ENCODE measurements at places on chromosomes 7 and 10.

GRCh38 chr10:127498087-127498486, 51.0 kb upstream of the NPS start:
- DNase-seq, result no peak

GRCh38 chr7:120054376-120055100, 218.4 kb upstream of the KCND2 start:
- DNase-seq, result no peak

DNA sequence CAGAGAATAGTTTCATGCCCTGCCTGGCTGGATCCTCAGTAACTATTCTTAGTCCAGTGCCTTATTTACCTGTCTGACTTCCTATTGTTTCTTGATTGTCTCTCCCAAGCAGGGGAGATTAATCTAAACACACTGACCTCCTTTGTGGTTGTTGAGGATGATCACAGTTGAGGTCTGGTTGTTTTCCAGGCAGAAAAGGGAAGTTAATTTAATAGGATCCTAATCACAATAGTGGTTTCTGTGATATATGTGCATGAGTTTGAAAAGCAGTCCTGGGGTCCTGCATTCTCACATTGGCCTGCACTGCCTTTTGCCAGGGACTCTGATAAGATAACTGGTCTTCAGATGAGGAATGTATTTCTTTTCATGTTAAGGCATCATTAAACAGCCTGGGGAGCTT, 130.1 kb downstream of the SND1 start:
- no peak for DNase-seq

- DNase-seq, result no peak
Measured at GRCh38 chr10:111123883-111124282, 47.1 kb downstream of the ADRA2A start.

GRCh38 chr7:2968616-2969397, 74.9 kb downstream of the CARD11 start:
- DNase-seq, result no peak

GRCh38 chr10:101901340-101901739, 57.7 kb upstream of the KCNIP2 start:
- DNase-seq, result no peak

DNA sequence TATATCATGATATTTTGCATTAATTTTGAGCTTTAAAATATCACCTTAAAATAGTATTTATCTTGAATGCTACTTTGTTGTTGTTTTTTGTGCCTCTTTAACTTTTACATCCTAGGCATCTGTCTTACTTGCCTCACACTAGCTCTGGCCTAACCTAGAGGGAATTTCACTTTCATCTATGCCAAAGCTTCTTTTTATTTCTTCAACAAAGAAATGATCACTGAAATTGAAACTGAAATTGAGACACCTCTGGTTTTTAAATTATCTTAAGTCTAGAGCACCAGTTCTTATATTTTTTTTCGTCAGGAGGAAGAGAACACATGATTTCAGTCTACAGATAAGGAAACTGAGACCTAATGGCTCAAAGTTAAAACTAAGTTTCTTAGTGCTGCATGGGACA, 3.5 kb upstream of the SCIN start:
- no peak for DNase-seq

- no peak for DNase-seq
Measured at GRCh38 chr10:3778692-3779157, 6.3 kb downstream of the KLF6 start.

- DNase-seq, result peak; percentile 22
Measured at GRCh38 chr10:135132-135600, at the start of gene ZMYND11. TSS of gene ZMYND11 (plus strand) at chr10:135455. CDS start at chr10:180013, 44,558 bp downstream.

GRCh38 chr10:91672021-91672608, 39.2 kb upstream of the PPP1R3C start:
- DNase-seq, result no peak

DNA sequence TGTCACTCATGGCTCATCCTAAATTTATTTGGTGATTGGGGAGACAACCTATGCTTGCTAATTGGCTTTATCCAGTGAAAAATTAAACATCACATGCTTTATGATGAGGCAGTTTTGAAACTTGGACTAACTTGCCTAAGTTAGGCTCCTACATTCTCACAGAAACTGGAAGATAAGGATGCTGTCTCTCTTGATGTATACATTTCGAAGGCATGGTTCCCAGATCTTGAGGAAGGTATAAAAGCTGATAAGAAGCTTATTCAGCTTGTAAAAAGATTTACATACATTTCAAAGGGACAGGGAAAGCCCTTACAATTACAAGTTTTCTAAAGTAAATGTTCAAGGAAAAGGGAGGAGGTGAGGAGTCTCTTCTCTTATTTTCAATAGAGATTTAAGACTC, 561.7 kb downstream of the IPMK start:
- no peak for DNase-seq

DNA sequence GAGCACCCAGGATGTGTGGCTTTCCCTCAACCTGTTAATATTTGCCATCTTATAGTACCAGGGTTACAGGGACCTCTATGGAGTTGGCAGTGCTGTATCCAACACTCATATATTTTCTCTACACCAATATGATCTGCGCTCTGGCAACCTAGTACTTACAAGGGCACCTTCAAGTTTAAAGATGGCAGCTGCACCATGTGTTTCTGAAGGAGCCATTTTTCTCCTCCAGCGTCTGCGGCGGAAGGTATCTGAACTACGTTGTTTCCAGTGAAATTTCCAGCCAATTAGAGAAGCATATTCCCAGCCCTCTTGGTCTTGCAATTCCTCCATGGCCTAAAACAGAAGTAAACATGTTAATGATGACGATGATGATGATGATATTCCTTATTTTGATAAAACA, 125.6 kb downstream of the MYOF start:
- no peak for DNase-seq

DNA sequence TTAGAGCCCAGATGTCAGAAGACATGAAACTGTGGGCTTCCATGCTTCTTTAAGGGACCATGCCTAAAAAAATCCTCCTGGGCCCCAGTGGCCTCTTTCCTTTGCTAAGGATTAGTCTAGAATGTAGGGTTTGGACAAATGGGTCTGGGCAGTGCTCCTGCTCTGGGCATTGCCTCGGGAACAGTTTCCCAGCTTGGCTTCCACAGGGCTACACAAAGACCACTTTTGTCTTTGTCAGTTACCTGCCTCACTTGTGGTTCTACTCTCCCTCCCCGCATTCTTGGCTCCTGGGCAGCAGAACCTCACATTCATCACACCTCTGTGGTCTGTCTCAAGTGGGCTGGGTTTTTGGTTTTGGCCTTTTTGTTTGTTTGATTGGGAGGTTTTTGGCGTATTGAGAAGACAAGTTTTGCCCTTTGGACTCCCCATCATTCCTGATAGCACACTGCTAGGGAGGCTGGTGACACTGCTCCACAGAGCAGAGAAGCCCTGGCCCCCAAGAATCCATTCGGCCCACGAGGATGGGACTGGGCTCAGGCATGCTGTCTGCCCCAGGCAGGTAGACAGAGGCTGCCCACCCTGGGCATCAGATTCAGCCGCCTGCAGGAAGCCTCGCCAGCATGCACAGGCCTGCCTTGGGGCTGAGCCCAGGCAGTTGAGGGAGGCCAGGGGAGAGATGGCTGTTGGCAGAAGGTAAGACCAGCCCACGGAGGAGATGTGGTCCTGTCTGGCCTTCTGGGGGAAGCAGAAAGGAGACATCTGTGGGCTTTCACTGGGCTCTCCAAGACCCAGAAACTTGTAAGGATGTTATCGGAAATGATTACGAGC, 343.7 kb downstream of the WDR11 start:
- no peak for DNase-seq

GRCh38 chr7:79820387-79820786, 314.2 kb upstream of the GNAI1 start:
- DNase-seq, result no peak

- DNase-seq, result no peak
Measured at GRCh38 chr10:22699976-22700375, 14.4 kb downstream of the PIP4K2A start.

DNA sequence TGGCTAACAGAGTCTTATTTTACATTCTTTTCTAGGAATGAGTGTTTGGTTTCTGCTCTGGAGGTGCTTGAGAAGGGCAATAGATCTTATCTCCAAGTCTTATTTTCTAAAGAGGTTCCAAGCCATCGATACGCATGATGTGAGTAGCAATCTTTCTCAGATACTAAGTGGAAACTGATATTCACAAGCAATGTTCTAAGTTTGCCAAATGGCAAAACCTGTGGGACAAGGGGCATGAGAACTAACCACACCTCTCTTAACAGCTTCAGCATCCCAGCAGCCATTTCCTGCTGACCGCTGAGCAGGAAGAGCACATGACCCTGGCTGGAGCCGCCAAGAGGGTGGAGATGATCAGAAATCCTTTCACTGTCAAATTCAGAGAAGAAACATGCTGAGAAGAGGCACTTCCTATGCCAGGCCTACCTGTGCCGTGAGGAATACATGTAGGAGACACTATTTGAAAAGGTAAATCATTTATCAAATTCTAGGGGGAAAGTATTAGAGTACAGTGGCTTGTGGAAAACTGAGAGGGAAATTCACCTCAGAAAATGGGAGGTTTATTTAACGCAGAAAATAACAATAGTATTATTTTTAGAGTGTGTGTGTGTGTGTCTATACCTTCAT, 35.2 kb downstream of the CCDC71L start:
- DNase-seq, result no peak

DNA sequence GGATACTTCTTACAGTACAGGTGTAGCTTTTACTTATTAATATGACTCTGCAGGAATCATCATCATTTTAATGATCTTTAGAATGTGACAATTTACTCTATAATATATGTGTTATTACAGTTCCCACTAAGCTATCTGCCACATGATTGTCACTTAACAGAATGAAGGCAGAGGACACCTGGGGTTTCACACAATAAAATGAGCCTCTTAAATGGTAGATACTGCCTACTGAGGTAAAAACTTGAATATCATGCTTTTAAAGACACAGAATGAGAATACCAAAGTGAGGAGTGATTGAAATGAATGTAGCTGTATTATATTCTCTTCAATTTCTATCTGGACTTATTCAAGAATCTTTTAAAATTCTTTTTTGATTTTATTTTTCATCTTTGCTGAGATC, 1255.3 kb upstream of the LRRN3 start:
- DNase-seq, result no peak

DNA sequence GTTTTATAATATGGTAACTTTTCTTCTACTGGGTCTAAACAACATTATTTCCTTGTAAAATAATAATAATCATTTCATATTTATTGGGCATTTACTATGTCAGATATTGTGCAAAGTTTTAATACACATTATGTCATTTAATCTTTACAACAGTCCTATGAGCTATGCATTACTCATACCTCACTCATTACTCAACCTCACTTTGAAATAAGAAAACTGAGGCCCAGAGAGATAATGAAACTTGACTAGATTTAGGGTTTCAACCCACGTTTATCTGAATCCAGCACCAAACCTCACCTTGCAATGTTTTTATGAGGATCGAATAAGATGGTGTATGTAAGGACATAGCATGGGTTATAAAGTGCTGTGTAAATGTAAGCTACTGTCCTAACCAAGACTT, 153.2 kb upstream of the SLC13A1 start:
- no peak for DNase-seq

GRCh38 chr10:59748834-59749233, 4.4 kb downstream of the MRLN start:
- no peak for DNase-seq

DNA sequence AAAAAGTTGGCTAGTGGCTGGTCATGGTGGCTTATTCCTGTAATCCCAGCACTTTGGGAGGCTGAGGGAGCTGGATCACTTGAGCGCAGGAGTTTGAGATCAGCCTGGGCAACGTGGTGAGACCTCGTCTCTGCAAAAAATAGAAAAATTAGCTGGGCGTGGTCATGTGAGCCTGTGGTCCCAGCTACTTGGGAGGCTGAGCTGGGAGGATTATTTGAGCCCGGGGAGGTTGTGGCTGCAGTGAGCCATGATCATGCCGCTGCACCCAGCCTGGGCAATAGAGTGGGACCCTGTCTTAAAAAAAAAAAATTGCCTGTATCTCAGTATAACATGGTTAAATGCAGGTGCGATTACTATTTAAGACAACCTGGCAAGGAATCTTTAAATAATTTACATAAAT, 61.0 kb downstream of the ADD3 start:
- DNase-seq, result no peak

- no peak for DNase-seq
Measured at GRCh38 chr10:12459340-12459739, 110.0 kb downstream of the CAMK1D start.

DNA sequence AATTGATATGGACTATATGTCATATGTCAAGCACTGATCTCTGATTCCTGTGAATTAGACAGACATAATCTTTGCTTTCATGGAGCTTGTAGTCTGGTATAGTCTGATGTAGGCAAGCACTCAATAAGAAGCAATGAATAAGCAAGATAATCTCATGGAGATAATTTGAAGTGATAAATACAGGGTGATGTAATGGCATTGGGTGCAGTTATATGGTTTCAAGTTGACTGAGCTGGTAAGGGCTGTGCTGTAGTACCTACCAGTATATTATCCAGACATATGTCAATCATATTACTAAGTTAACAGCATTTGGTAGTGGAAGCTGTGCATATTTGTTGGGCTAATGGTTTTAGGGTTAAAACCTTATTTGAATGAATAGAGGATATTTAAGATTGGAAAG, 117.5 kb upstream of the PRPS1L1 start:
- no peak for DNase-seq

DNA sequence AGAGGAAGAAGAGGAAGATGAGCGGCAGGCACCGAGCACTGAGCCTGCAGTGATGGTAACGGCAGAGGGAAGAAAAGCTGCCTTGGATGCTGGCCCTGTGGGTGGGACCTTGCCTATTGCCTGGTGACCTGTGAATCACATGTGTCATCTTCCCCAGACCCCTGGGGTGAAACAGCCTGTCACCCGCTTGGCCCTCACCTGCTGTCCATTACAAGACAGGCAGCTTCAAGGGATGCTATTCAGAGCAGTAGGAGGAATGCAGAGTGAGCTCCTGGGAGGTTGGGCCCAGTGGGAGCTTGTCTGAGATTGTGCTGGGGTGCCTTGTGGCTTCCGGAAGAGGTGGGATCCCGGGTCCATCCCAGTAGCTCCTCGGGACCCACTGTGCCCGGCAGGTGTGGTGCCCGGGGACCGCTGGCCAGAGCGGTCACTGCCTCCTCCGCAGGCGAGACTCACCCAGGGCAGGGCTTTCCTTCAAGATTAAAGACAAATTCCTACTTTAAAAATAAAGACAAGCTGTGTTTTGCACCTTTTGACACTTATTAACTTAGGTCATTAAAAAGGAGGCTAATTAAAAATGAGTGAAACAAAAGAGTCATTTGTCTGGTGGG, 440.2 kb upstream of the MKI67 start:
- no peak for DNase-seq

- no peak for DNase-seq
Measured at GRCh38 chr7:2108501-2109250, 124.1 kb downstream of the MAD1L1 start.
